ENCODE measurements at places on chromosomes 4 and X.

GRCh38 chrX:49303346-49303745 lies at the start of gene GAGE10:
Gene GAGE10, plus strand, starts transcription at chrX:49303646. Its CDS starts 1,214 bp downstream, at chrX:49304860.
- DNase-seq: no peak

DNA sequence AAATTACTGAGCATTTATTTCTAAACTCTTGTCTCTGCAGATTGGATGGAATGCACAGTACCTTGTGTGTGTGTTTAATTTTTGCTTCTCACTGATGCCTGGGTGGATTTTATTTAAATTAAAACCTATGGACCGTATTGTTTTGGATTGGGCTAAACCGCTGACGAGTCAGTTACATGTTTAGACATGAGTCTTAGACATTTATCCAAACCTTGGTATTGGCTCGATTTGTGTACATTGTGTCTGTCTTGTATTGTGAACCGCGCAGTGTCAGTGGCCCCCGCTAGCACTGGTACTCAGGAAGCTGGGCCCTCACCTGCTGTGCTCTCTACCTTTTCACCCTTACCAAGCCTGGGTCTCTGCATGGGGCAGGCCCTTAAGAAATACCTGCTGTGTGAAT lies 40.8 kb upstream of the TADA2B start:
- no peak for DNase-seq

DNA sequence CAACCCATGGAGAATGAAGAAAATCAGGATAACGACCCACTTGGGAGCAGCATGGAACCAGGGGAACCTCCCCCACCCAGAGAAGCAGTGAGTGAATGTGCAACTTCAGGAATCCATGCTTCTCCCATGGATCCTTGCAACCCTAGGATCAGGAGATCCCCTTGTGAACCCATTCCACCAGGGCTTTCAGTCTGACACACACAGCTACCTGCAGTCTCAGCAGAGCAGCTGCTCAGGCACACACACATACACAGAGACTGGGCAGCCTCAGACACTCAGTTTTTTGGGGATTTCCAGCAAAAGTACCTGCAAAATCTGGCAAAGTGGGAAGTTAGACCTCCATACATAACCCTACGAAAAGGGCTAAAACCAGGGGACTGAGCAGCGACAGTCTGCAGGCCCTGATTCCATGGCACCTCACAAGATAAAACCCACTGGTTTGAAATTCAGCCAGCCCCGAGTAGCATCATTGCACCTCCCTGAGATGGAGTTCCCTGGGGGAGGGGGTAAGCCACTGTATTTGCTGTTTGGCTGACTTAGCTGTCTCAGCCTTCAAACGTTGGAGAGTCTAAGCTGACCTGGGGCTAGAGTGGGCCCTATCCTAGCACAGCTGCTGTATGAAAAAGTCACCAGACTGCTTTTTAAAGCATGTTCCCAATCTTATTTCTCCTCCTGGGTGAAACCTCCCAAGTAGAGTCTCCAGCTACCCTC lies 737.5 kb upstream of the NDST4 start:
- no peak for DNase-seq

- DNase-seq: peak; percentile 24
Observed at GRCh38 chr4:146243141-146243882, 29.0 kb downstream of the REELD1 start.
